ENCODE measurements at places on chromosomes 11 and 22. TPM values are rescaled to one million over a fixed set of nuclear protein-coding genes. Genes with fewer than 3 reads are reported as not detected.

The SYT13 gene
- 1.3 TPM for total RNA-seq

DNA sequence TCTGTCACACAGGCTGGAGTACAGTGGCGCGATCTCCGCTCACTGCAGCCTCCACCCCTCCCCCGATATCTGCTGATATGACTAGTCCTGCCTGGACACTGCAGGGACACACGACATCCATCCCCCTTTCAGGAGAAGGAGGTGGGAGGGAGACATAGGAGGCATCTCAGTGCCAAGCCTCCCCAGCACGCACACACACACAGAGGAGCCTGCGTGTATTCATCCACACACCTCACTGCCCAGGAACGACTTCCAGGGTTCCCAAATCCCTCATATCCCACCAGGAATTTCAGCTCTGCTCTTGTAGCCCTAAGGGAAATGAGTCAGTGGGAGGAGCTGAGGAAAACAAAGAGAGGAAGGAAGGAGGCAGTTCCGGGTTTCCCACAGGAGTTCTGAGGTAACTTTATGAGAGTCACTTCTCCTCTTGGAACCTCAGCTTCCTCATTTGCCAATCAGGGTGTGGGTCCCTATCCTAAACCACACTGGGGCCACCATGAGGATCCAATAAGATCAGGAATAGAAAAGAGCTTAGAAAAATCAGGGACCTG, 37.2 kb upstream of the ACER3 start:
- peak; percentile 71 for DNase-seq

GRCh38 chr22:49812838-49813237, 14.8 kb downstream of the BRD1 start:
- DNase-seq, result no peak

- DNase-seq, result no peak
Measured at GRCh38 chr11:17917556-17917955, 95.3 kb downstream of the SERGEF start.

GRCh38 chr22:42679691-42680090, 30.5 kb upstream of the CYB5R3 start:
- no peak for DNase-seq

The TRPM5 gene
- not detected for total RNA-seq

The FXYD2 gene
- 1.6 TPM for total RNA-seq

DNA sequence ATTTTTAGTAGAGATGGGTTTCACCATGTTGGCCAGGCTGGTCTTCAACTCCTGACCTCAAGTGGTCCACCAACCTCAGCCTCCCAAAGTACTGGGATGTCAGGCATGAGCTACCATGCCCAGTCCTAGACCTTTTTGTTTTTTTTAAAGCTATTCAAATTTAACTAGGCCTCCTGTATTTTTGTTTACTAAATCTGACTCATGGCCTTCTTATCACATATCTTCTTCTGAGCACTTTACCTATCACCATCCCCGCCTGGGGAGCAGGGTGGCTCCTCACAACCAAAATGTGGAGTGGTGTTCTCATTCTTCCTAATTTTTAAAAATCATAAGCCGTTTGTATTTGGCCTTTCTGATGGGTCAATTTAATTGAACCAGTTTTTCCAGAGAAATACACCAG, 92.6 kb downstream of the DBX1 start:
- no peak for DNase-seq

The CRACR2B gene
- 12.2 TPM for total RNA-seq

The SAA4 gene
- total RNA-seq, result not detected

DNA sequence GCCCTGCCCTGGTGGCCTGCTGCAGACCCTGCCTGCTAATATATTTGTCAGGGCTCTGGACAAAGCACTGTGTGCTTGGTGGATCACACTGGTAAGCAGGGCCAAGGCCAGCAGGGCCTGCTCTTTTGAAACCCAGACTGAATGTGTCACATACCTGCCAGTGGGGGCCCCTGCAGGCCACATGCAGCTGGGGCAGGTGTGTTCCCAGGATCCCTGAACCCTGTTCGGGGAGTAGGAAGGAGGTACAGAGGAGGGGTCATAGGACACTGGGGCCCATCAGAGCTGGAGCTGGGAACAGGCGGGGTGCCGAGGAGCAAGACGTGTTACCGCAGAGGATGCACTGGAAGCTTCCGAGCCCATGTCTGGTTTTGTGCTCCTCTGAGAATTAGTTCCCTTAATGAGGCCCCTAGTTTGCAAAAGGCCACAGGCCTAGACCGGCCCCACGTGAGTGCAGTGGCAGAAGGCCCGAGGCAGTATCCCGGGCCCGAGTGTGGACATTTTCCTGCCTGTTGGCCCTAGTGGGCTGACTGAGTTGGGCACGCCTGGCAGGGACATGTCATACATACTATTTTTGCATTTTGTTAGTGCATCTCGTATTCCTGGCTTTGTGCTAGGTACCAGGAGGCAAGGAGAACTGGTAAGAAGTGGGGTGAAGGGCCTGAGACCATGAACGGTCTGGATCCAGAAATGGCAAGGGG, 11.2 kb upstream of the ACR start:
- no peak for DNase-seq

The NAV2 gene
- 50.8 TPM for total RNA-seq

The MCAM gene
- total RNA-seq, result 110 TPM

The GALNT18 gene
- total RNA-seq, result 23.2 TPM

DNA sequence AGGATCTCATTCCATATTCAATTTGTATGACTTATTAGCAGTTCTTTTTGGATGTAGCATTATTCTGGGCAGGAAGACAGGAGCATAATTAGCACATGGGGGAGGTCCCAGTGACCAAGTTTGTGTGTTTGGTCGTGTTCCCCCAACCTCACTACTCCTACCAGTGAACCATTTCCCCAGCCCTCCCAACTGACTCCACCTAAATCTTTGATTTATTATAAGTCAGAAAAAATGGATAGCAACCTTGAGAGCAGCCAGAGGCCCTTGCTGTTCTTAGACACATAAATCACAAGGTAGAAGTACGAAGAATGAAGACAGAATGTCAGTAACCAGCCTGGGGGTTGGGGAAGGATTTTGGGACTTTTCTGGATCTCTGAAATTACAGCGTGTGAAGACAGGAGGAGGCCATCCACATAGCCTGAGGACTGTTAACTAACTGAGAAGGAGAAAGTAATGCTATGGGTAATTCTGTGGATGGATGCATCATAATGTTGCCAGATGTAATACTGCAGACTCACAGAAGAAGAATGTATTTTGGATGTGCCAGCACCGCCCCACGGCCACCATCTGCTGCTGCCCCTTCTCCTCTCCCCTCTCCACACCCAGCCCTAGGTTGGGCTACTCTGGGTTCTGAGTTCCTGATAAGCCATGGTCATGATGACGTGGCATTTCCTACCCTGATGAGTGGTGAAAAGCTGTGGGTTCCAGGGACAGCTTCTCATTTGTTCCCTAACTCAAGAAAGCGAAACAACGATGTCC, 124.3 kb upstream of the TTC12 start:
- DNase-seq, result no peak

- DNase-seq, result no peak
Measured at GRCh38 chr11:121899520-121899919, 216.5 kb downstream of the BLID start.

DNA sequence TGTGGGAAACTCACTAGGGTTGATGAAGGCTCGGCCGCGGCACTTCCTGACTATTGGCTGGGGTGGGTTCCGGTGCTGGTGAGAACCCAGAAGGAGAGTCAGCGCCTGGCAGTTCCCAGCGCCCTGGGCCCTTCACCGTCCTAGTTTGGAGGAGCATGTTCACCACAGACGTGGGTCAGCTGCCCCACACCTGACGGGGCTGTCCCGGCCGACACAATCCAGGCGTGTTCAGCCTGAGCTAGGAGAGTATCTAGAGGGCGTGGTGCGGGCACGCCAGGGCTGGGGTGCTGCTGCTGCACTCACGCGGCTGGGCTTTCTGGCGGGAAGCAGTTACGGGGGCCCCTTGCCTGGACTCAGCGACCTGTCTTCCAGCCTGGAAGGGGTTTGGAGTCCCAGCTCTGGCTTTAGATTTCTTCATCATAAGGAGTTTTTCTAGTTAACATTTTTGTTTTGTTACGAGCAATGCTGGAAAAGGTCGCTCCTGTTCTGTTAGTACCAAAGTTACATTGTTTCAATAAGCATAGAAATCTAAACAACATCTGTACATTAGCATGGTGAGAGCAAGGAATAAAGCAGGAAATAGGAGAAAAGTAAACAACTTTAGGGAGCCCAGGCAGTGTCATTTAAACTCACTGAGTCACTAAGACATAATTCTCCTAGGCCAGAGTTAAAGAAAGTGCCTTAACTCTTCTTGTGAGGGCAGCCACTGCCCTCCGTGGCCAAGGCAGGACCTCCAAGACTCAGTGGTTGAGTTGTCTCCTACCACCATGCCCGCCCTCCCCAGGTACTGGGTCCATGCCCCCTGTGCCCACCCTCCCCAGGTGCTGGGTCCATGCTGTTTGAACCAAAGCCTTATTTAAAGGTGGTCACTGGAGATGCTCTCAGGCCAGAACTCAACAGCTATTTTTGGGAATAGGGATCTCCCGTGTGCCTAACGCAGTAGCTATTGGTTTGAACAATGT, 12.1 kb upstream of the ADORA2A start:
- no peak for DNase-seq

- DNase-seq, result no peak
Measured at GRCh38 chr11:127071606-127072005, 71.0 kb upstream of the KIRREL3 start.

- DNase-seq, result no peak
Measured at GRCh38 chr11:134626032-134626431, 214.0 kb upstream of the B3GAT1 start.

- DNase-seq, result no peak
Measured at GRCh38 chr11:122230385-122230755, 114.4 kb upstream of the BLID start.

DNA sequence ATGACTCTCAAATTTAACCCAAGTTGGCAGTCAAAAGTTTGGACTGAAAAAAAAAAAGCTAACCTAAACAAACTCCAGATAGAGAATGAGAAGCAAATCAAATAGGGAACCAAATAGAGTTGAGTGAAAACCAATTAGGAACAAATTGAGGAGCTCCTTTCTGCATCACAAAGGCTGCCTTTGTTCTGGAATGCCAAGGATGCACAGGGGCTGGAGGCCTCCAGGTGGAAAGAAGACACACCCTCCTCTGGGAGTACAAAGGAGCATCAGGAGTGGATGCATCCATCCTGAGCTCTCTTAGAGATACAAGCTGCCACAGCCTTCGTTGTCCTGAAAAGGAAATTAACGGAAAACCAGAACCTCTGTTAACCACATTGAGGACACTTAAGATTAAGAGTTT, 73.3 kb downstream of the MRGPRX1 start:
- DNase-seq, result no peak

GRCh38 chr11:34851916-34852315, 64.3 kb downstream of the APIP start:
- DNase-seq, result no peak

DNA sequence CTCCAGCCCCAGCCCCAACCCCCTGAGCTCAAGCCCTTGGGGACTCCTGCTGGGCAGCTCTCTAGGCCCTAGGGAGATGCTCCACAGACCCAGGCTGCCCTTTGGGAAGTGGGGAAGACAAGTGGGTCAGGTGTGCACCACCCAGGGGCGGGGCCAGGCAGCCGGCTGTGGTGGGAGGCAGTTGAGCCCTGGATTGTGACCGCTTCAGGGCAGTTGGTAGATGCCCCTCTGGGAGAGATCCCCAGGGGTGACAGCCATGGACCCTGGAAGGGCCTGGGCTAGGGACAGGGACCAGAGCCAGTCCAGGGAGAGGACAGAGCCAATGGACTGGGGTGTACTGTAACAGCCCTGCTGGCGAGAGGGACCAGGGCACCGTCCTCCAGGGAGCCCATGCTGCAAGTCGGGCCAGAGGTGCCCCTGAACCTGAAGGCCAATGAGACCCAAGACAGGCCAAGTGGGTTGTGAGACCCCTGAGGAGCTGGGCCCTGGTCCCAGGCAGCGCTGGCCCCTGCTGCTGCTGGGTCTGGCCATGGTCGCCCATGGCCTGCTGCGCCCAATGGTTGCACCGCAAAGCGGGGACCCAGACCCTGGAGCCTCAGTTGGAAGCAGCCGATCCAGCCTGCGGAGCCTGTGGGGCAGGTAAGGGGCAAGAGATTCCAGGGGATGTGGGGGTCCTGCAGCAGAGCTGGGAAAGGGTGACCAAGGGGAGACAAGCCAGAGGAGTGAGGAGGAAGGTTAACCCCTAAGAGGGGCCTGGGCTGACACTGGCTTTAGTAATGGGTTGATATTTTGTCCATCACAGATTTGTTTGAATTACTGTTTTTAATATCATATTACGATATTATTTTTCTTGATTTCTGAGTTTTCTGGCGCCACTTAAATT, at the start of gene IGLL5:
Gene IGLL5 (plus strand): TSS at position 196 of the 883 bp plus-strand sequence. CDS start 238 bp downstream, at position 434.
- DNase-seq, result no peak

- DNase-seq, result no peak
Measured at GRCh38 chr11:61968758-61969390, 1.4 kb upstream of the FTH1 start.

DNA sequence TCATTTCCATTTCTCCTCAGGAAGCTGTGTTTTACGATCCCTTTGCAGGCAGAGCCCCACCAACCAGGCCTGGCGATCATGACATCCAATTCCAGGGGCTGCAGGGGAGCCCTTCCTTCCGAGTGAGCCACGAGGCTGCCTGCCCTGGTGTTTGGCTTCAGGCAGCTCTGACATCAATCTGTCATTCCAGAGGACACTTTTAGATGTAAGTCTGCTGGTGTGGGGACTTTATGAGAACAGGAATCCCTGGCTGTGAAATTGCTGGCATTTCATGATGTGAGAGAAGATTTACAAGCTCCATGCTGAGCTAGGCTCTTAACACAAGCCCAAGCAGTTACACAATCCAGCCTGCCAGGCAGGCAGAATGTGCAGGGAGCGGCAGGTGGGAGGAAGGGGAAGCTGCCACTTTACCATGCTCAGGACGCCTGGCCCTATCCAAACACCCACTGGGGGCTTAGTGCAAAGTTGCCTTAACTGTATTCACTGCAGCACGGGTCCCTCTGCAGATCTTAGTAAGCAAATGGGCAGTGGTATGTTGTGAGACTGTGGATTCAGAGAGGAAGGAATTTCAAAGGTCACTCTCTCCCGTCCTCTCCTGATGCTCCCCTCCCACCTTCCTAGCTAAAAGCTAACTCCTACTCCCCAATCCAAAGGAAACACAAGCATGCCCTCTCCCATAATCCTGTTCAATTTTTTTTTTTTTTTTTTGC, 43.4 kb upstream of the MICAL2 start:
- no peak for DNase-seq

The ISX gene
- total RNA-seq, result not detected

GRCh38 chr11:73962101-73962705, 11.4 kb downstream of the DNAJB13 start:
- DNase-seq, result no peak

- no peak for DNase-seq
Measured at GRCh38 chr11:87215236-87215635, 177.5 kb downstream of the TMEM135 start.

- DNase-seq, result no peak
Measured at GRCh38 chr22:37500745-37501609, 14.8 kb upstream of the MFNG start.

GRCh38 chr22:33684087-33684486, 236.2 kb downstream of the LARGE1 start:
- DNase-seq, result no peak

DNA sequence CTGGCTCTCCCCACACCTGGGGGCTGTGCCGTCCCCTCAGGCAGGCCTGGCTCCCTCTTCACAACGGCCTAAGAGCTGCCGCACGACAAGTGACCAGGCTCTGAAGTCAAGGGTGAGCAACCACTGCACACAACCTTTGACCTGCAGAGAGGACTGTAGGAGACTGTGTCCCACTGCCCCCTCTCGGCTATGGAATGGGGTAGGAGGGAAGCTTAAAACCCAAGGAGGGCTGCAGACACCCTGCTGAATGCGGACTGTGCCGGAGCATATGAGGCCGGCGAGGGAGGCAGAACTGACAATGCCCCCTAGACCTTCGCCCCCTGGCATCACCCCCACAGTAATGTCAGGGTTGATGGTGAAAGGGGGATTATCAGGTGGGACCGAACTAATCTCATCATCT, 311.9 kb downstream of the CTTN start:
- DNase-seq, result no peak

- DNase-seq, result no peak
Measured at GRCh38 chr11:33005175-33005574, 10.5 kb upstream of the DEPDC7 start.

Measured in cardiac septum (tissue), 1 donor.